Naive thymus-derived CD4-positive, alpha-beta T cell (primary cell): ENCODE measurements at places on chromosomes 11 and 22. TPM values are rescaled to one million over a fixed set of nuclear protein-coding genes. Genes with fewer than 3 reads are reported as not detected.

The CARNS1 gene
- 13.6 TPM for total RNA-seq

DNA sequence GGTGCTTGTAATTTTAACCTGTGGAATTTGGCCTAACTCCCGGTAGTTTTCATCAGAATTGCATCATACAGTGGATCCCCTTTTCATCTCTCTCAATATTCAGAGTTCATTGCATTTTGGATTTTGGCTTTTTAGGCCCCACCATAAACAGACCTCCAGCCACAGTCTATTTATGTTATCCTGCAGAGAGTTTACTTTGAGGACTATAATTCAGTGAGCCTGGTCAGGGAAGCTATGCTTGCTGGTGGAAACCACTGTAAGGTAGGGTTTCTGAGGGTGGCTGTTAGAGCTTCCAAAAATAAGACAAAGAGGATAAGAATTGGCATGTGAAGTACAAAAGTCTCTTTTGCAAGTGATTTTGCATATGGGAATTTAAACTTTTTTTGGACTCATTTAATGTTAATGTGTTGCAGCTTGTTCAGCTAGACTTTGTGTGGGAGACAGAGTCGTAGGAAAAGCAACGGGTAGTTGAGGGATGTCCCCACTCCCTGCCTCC lies 34.8 kb upstream of the DDI1 start:
- DNase-seq: no peak

DNA sequence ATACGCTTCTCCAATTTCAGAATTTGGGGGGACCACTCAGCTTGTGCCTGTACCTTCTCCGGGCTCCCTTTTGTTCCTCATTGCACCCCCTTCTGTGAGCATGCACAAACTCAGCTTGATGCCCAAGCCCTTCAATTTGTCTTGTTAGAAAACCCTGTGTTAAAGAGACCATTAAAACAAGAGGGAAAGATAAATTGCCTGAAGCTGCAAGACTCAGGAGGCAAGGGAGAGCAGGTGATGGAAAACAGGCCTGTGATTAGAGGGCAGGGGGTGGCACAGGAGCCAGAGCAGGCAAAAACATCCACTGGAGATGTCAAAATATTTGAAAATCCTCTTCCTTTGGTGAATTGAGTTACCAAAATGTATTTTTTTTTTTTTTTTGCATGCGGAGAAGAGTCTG lies 121.7 kb downstream of the MIAT start:
- DNase-seq: no peak

DNA sequence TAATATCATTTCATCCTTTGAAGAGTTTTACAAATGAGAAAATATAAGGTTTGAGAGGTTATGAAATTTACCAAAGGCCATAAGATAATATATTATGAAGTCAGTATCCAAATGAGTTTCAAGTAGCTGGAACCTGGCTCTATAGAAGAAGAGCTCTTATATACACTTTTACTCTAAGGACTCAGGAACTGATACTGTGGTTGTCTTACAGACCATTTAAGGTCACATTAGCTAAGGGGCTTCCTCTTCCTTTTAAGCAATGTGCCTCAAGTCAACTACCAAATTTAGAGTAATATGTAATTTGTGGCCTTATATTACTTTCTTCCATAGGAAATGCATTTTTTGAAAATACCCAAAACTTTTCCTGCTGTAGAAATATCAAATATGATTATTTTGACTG lies 369.3 kb downstream of the DLG2 start:
- DNase-seq: no peak

DNA sequence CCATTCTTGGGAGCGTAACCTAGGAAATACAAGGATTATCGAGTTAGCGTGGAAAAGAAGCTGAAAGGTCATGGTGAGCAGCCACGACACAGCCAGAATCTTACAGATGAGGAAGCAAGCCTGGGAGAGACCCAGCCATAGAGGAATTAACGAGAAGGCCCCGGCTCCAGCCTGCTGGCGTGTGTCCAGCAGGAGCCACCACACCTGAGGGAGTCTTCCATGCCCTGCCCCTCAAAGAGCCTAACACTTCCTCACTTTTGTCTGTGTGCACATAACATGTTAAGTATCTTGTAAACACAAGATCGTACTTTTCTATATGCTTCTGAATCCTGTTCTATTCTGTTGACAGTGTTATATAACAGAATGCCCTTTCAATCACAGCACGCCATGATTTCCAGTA lies 18.1 kb downstream of the CECR2 start:
- no peak for DNase-seq
